ENCODE measurements at places on chromosomes 6 and 20.

- peak; percentile 44 for DNase-seq
Measured at GRCh38 chr6:79421707-79422484, 115.3 kb downstream of the LCA5 start.

GRCh38 chr20:36116807-36117441 lies 37.6 kb upstream of the EPB41L1 start:
- peak; percentile 69 for DNase-seq

GRCh38 chr6:133741375-133741861 lies 147.5 kb upstream of the TCF21 start:
- DNase-seq = no peak

DNA sequence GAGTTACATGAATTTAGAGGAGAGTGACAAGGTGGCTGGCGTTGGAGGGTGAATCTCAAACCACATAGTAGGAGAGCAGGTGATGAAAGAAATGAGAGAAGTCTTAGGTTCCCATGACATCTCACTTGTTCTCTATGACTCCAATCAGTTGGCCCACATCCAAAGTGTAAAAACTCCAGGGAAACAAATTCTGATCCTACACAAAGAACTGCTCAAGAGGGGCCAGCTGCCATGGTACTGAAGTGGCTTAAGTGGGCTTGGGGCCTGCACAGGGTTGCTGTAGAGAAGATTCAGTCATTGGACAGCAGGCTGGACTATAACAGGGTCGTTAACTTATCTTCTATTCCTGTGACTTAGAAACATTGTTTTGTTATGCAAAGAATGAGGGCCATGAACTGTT lies 7.6 kb upstream of the ADGRF4 start:
- no peak for DNase-seq

- DNase-seq = peak; percentile 54
Measured at GRCh38 chr6:26175428-26176181, 88.4 kb downstream of the HFE start.

DNA sequence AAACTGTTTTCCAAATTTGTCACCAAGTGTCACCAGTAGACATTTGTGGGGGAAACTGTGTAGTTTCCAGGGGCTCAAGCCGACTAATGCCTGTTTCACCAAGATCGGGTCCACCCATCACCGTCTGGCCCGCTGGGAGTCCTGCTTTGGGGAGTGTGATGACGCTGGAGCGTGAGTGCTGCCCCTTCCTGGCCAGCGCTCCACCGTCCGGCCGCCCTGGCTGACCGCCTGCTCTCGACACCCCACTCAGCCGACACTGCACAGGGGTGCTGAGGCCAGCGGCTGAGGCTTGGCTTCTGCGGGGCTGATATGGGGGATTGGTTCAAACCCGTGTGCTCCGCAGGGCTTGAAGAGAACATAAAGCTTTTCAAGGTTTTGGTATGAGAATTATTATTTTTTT lies 160.1 kb downstream of the SMOC2 start:
- DNase-seq = no peak

- DNase-seq = no peak
Measured at GRCh38 chr6:160945516-160946177, 45.9 kb upstream of the MAP3K4 start.

DNA sequence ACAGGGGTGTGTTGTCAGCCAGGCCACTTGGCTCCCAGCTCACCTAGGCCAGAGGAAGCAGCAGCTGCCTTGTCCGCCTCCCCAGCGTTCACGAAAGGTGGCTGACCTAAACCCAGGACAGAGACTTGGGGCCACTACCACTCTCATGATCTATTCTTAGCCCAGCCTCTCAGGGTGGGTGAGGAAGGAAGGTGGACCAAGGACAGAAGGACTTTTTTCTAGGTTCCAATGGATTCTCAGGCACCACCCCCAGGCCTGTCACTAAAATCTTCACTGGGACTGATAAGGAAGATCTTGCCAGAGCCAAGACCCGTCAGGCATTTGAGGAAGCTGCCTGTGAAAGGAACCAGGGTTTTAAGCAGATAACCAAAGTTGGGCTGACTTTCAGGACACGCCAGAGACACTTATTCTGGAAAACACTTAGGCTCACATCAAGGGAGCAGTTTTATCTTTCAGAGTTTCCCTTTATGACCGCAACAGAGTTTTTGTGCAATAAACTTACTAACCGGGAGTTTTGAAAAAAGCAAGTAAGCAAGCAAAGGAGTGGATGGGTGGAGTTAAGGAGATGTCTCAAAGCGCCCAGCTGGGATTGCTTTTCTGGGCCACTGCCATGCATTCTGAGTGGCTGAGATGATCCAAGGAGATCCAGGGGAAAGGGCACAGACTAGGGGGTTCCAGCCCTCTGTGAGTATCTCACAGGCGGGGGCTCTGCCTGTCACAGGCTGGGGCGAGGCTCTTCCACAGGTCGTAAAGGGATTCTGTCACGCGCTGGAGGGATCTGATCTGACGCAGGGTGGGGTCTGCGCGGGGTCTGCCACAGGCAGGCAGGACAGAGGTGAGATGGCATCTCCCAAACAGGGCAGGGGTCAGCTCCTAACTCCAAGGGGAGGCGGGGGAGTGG lies 989 bp downstream of the FITM2 start:
- peak; percentile 28 for DNase-seq

DNA sequence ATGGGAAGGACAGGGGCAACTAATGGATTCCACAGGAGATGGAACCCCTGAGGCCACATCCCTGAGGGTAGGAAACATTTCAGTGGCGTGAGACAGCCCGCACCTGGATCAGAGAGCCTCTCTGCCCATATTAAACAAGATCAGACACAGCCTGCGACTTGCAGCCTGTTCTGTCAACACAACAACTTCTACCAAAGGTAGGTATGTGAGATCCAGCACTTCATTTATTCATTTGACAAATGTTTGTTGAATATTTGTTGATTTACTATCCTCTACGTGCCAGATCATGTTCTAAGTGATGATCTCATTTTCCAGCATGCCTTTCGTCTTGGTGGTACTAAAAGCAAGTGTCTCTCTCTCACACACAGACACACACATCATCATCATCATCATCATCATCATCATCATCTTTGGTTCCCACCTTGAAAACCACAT lies 43.2 kb upstream of the NT5E start:
- DNase-seq = no peak

DNA sequence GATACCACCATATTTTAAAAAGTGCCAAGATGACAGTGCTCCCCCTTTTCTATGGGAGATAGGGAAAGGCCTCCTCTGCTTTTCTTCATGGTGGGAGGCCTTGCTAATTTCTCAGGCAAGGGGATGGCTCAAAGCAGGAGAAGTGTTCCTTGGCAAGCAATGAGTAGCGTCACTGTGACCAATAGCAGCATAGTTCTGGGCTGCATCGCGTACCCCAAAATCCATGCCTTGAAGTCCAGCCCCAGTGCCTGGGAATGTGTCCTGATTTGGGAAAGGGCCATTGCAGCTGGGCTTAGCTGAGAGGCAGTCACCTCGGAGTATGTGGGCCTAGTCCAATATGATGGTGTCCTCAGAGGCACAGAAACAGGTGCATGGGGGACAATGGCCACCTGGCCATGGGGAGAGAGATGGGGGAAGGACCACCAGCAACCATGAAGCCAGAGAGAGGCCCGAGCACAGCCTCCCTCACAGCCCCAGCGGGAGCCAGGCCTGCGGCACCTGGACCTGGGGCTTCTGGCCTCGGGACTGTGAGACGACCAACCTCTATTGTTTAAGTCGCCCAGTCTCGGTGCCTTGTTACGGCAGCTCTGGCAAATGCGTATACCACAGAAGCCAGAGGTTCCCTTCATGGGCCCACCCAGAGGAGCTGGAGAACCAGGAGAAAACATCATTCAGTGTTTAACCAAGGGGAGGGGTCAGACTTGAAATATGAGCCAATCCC lies 153.1 kb upstream of the RPS6KA2 start:
- no peak for DNase-seq

- DNase-seq = no peak
Measured at GRCh38 chr6:151566557-151566956, 72.7 kb downstream of the CCDC170 start.

DNA sequence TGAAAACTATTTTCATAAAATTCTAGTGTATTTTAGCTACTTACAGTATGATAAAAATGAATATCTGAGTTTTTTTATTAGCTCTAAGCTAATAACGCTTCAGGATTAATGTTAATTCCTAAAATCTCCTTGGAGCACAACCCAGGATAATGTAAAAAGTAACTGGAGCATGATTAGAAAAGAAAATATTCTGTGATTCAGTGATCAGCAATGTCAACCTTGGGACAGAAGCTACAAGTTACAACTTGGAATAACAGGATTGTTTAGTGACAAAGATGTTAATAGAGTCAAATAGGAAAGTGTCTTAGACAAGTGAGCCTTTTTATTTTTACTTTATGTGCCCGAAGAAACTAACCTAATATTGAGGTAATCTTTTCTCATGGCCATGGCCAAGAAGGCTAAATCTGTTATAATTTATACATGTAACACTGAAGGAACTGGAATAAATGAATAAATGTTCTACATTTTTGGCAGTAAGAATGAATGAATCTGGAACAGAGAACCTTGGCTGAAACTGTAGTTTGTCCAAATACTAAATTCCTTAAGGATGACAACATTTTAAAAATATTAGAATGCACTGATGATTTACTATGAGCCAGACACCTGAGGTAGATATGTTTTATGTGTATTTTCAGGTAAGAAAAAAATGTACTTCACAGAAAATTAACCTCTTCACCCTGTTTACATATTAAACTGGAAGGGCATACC lies 994.0 kb downstream of the GRIK2 start:
- no peak for DNase-seq

DNA sequence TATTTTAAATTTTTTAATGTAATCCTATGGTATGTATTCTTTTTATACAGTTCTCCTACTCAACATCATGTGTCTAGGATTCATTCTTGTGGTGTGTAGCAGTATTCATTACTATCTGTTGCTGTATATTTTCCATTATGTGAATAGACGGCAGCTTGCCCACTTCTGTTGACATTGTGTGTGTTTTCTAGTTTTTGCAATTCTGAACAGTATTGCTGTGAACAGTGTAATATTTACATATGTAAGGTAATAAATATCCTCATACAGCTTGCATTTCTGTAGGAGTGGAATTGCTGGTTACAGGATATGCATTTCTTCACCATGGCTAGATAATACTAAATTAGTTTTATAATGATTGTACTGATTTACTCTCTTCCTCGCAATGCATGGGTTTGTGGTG lies 51.9 kb downstream of the SCAF8 start:
- DNase-seq = no peak

DNA sequence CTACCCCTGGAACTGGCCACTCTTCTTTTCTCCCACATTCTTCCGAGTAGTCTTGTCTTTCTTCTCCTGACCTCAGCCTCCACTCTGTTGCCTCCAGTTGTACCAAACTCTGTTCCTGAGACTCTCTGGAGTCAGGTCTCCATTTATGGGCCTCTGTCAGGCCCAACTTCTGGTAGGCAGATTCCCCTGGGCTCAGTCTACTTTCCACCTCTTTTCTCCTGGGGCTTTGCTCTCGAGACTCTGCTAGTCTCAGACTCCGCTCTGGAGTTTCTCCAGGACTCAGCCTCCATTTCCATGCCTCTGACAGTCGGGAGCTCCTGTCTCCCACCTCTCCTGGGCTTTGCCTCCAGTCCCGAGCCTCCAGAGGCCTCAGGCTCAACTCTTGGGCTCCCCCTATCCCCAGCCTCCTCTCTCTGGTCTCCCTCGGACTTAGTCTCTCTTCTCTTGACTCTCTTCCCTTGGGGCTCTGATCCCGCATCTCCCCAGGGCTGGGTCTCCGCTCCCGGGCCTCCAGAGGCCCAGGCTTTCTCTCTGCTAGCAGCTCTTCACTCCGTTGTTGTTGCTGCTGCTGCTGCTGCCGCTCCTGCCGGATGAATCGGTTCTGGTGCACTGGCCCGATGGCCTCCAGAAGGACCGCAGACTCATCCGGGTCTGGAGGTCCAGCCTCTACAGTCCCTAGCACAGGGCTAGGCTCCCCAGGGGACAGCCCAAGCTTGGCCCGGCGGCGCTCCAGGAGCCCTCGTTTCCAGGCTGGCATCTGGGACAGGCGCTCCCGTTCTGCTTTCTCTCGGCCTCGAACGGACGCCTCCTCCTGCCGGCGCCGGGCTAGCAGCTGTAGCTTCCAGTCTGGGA lies 1.1 kb downstream of the PPP1R18 start:
- no peak for DNase-seq

DNA sequence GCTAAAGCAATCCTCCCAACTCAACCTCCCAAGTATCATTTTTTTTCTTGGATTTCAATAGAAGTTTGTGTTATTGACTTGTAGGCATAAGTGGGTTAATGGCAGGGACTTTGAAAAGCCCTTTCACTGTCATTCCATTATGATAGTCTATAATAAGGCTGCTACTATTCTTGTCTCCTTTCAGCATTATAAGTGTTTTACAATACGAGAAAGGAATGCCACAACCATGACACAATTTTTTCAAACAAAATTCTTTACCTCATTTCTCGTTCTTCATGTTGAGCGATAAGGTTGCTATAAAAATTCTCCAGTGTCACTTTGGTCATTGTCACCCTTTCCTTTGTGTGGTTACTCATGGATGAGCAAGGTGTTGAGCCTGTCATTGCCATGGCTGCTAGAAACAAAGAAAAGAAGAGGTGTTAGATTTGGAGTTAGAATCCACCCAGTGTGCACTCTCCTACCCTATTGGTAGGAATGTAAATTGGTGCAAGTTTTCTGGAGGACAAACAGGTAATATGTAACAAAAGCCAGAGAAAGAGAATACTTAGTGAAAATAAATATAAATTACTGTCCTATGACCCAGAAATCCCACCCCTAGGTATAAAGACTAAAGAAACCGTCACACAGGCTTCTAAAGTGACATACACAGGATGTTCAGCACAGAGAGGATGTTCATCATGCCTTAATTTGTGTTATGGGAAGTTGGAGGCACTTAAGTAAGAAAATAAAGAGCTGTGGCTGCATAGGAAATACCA lies 7.3 kb downstream of the STK38 start:
- DNase-seq = no peak

DNA sequence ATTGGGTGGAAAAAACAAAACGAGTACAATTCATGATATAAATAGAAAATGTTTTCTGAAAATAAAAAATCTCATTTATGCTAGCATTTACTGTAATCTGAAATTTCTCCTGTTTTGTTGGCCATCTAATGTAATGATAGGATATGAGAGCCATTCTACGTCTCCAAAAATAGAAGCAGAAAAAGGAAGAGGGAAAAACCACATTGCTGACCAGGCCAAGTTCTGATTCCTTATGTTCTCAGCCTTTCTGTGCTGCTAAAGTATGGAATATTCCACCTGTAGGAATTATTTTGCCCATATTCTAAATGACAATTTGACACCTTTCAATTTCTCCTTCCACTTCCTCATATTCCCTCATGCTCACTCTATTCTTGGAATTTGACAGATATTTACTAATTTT lies 110.2 kb downstream of the TBXT start:
- DNase-seq = no peak

All from A172 (cell line).